ENCODE measurements at places on chromosomes 2 and 18.

GRCh38 chr2:147512206-147512605 is 332.6 kb upstream of the ACVR2A start:
- DNase-seq: no peak

- no peak for DNase-seq
Observed at GRCh38 chr18:31835528-31836133, 75.0 kb upstream of the SLC25A52 start.

GRCh38 chr2:10614939-10615338 is 74.8 kb downstream of the NOL10 start:
- DNase-seq: no peak

DNA sequence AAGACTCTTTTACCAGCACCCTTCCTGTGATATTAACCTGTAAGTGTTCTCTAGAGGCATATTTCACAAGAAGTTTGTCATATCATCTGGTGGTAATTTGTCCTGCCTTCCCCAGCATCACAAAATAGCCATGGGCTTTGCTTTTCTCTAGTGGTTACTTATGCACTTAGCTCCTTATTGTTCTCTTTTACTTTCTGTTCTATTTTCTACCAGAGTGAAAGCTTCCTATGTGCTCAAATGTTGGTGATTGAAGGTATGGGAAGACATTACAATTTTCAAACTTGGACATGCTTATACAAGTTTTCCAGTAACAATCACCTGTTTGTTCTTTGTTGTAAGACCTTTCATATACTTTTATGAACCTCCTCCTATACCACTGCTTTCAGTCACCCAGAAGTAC is 87.0 kb upstream of the KCNH7 start:
- DNase-seq: no peak

DNA sequence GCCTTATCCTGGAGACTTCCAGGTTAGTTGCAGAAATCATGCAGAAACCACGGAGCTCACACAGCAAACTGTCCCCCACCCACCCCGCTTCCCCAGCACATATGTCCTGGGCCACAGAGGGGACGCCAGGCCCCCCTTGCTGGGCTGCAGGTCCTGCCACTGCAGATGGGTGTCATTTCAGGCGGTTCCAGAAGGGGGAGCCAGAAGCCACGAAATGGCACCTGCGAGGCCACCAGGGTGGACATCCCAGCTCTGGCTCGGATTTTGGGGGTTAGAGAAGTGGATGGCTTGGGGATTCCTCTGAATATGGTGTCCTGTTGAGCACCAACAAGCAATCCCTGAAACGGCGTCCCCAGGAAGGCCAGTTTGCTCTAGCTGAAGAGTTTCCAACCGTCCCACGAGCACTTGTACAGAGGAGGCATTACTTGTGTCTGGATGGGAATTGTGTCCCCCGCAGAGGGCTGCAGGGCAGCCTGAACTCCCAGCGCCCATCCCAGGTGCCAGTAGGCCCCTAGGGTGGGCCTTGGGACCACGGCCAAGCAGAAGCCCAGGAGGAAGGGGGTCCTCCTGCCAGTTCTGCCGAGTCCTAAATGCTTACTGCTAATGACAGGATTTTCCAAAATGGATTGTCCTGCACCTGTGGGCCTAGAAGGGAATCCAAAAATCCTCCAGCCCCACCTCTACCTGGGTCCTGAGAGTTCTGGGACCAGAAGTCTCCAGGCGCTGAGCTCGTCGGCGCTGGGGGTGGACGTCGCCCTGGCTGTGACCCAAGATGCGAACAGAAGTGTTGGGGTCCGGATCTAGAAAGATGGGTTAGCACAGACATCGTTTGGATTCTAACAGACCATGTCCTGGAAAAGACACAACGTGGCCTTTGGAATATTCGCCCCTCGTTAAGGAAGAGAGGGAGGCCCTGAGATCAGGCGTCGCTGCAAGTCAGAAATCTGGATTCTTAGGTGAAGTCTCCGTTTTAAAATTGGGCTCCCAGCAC is 14.6 kb upstream of the NFATC1 start:
- DNase-seq: no peak

DNA sequence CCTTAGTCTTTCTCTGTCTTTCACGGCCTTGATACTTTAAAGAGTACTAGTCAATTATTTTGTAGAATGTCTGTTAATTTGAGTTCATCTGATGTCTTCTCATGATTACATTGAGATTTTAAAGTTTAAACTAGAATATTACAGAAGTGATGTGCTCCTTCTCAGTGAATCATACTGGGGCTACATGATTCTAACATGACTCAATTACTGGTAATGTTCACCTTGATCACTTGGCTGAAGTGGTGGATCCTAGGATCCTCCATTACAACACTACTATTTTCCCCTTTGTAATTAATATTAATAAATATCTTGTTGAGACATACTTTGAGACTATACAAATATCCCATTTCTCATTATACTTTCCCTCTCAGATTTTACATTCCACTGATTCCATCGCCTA is 148.5 kb downstream of the CAMKMT start:
- DNase-seq: no peak
